ENCODE measurements at places on chromosomes 12 and 14. TPM values are rescaled to one million over a fixed set of nuclear protein-coding genes. Genes with fewer than 3 reads are reported as not detected.

GRCh38 chr12:95802482-95803270 is 12.1 kb upstream of the NTN4 start:
- DNase-seq: no peak

DNA sequence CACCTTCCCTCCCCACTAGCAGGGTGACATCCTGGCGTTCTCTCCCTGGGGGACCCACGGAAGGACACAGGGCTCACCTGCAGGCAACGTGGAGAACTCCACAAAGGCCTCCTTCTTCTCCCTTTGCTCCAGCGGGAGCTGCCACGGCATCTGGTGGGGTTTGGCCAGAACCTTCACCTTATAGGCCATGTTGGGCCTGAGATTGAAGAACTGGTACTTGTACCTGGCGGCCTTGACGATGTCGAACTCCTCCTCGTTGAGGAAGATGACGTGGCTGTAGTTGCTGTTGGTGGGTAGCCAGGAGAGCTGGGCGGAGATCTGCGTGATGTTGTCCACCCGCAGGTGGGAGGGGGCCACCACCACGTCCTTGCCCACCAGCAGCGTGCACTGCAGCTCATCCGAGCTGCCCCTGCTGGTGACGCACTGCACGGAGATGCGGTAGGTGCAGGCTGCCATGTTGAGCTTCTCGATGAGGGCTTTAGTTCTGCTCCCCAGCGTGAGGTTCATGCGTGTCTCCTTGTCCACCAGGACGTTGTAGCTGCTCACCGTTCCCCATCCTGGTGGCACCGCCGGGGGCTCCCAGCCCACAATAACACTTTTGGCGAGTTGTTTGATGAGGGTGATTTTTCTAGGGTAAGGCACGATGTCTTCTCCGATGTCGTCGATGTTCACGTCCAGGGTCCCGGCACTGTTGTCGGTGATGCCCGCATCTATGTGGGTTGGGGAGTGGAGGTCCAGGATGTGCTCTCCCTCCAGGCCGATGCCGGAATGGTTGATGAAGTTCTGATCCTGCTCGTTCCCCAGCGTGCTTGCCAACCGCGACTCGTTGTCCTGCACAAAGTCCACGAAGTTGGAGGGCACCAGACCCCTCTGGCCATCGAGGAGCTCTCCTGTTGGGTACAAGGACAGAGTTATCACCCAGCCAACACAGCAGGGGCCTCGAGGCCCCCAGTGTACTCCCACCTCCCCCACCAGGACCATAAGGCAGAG is 104.4 kb downstream of the PIWIL1 start:
- DNase-seq: peak; percentile 41

DNA sequence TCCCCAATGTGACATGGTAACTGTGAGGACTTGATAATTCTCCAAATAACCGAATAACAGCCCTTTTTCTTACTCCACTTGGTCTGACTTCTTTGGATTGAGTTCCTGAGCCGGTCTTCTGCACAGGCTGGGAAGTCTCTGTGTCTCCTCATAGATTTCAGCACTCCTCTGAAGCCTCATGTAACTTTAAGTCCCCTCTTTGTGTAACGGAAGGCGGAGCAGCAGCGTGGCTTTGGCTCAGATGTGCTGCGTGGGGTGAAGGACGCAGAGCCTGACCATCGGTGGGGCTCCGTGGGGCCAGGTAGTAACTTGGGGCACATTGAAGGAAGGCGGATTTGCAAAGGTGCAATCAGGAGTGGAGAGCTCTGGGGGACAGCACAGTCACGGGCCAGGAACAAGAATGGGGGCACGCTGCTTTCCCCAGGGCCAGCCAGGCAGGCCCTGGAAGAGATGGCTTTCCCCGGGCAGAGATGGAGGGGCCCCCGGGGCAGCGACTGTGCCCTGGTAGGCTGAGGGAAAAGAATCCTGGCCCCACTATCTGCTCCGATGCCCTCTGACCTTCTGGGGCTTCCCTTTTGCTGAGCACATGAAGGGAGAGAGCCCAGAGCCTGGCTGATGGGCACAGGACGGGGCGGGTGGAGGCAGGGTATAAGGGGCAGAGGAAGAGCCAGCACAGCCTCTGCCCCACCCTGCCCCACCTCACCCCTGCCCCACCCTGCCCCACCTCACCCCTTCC is 56.9 kb downstream of the ADGRD1 start:
- DNase-seq: no peak

RNF212B gene
- not detected for total RNA-seq

NFE2 gene
- total RNA-seq: 3.3 TPM

- no peak for DNase-seq
Measured at GRCh38 chr14:23829736-23830471, 123.7 kb upstream of the DHRS4 start.

DNA sequence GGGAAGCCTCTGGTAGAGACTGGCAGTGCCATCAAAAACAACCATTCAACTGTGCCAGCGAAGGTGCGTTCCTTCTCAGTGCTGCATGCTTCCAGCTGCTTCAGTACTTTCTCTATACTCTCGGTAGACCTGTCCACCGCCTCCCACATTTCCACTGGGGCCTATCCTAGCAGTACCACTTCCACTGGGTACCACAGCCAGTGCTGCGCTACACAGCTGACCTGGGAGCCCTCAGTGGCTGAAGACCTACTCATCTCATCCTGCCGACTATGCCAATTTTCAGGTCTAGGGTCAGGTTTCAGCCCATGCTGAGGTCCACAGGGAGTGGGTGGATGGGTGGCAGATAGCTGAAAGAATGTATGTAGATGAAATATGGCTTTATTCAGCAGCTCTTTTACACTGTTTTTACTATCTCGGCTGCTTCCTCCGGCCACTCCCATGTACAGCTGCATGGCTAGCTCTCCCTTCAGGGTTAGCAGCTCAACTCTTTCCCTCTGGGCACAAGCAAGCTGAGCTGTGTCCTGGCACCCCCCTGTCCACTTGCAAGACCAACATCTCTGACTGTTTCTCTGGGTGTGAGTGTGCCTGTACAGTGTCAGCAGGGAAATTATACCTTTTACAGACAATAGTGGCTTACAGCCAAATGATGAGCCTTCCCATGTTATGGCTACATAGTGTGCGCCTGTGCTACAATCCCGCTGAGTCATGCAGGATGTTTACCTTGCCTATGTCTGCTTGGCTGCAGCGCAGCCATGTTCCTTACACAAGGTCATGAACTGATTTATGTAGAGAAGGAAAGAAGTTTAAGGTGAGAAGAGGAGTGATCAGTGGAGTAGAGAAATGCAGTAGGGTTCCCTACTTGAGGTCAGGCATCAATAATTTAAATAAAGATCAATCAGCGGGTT is 125.7 kb upstream of the DDHD1 start:
- no peak for DNase-seq

DNA sequence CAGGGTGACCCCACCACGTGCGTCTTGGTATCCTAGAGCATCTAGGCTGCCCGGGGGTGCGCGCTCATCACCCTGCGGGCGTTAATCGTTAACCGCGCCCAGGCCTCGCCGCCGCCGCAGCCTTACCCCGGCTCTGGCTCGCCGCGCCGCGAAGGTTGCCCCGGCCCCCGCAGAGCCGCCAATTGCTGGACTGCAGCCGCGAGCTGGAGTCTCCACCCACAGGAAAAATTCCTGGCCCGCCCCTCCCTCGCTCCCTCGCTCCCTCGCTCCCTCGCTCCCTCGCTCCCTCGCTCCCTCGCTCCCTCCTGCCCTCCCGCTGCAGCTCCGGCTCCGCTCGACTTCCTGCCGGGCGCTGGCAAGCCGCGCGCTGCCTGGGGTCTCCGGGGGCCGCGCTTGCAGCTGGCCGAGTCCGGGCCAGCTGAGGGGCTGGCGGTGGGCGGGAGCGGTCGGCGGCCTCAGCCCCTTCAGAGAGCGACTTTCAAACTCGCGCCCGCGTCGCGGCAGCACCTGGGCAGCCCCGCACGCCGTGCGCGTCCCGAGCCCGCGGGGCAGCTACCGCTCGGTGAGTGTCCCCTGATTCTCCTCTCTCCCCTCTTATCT is at the start of gene PLEKHG3:
TSS of gene PLEKHG3 (plus strand) at position 282 of the 600 bp plus-strand sequence. CDS start 23,208 bp downstream, outside the sequence.
- peak; percentile 95 for DNase-seq

DNA sequence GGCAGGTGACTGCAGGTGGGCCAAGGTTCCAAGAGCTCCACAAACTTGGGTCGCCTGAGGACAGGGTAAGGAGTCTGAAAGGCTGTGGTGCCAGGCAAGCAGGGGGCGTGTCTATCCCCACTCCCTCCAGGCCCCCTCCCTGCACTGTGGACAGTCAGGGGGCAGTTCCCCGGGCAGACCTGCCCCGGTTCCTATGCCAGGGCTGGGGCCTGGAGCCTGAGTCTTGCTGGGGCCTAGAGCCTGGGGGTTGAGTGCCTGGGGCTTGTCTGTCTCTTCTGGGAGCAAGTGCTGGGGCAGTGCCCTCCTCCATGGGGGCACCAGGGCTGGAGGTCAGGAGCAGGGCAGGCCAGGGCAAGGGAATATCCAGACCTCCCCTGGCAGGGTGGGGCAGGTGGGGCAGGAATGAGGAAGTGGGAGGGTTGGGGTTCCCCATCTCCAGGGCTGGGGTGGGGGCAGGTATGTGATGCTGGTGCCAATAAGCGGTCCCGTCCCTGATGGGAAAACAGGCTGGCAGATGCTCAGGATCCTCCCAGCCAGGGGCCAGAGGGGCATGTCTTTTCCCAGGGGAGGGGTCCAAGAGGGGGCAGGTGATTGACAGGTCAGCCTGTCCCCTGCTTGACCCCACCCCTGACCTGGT is 11.9 kb upstream of the TNFAIP2 start:
- DNase-seq: no peak

IGFBP6 gene
- total RNA-seq: 820 TPM

- no peak for DNase-seq
Measured at GRCh38 chr14:61953602-61954001, 191.4 kb downstream of the SNAPC1 start.

GRCh38 chr12:45309836-45310626 is 94.1 kb downstream of the ANO6 start:
- no peak for DNase-seq

- no peak for DNase-seq
Measured at GRCh38 chr14:55571125-55571889, 8.7 kb upstream of the KTN1 start.

GRCh38 chr14:21251215-21251614 is 18.0 kb downstream of the HNRNPC start:
- DNase-seq: no peak

LBHD2 gene
- not detected for total RNA-seq

DNA sequence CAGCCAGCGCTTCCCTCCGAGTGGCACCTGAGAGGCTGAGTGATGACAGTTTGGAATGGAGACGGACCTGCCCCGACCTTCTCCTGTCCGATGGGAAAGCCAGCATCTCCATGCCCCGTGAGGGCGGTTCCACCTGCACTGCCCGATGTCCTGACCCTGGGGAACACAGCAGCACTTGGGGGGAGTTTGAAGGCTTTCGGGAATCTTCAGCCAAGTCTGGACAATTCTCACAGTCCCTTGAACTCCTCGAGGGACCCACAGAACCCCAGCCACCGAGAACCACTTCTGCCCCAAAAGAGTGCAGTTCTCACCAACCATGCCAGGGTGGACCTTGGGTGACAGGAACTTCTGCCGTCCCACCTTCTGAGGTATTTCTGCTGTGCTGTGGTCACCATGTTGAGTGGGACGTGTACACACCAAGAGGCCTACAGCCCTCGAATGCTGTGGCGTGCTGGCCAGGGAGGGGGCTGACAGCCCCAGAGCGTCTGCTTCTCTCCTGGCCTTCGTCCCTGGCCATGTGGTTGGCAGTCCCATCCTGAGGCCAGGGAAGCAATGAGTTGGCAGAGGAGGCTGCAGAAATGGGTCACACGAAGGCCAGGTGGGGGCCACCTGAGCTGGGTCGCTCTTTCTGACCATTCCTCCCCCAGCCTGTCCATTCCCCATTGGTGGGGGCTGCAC is 1.0 kb downstream of the CLBA1 start:
- no peak for DNase-seq

DNA sequence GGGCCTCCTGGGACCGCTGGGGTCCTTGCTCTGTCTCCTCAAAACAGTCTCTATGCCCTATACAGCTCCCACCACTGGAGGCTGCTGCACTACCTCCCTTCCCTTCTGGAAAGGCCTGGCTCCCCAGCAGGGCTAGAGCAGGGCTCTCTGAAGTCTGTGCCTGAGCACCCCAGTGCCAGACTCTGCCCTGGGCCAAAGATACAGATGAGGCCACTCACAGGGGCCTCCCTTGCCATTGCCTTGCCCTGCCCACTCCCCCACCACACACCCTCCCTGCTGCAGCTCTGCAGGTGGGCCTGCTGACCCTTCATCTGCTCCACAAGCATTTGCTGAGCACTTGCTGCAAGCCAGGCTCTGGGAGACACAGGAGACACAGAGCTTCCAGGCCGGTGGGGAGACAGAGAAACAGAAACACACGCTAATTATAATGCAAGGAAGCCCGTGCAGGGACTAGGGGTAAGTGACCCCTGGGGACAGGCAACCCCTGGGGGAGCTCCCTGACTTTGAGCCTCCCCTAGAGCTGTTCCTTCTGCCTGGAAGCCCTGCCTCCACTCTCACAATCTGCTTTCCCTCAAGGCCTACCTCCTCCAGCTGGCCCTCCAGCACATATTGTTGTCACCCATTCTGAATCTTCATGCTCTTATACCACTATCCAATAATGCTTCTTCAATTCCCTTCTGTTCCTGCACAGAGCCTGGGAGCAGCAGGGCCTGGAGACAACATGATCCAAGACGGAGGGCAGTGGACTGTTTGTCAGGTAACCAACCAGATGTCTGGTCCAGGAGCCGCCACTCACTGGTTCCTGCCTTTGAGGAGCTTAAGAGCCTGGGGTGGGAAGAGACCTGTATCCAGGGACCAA is 32.6 kb upstream of the PNMA1 start:
- DNase-seq: peak; percentile 41

KRT77 gene
- total RNA-seq: not detected

- DNase-seq: no peak
Measured at GRCh38 chr12:70190262-70191010, 52.8 kb upstream of the CNOT2 start.

C12orf54 gene
- 0.65 TPM for total RNA-seq

SLC39A2 gene
- total RNA-seq: not detected

GRCh38 chr12:65660836-65661235 is 163.4 kb upstream of the HMGA2 start:
- no peak for DNase-seq

DNA sequence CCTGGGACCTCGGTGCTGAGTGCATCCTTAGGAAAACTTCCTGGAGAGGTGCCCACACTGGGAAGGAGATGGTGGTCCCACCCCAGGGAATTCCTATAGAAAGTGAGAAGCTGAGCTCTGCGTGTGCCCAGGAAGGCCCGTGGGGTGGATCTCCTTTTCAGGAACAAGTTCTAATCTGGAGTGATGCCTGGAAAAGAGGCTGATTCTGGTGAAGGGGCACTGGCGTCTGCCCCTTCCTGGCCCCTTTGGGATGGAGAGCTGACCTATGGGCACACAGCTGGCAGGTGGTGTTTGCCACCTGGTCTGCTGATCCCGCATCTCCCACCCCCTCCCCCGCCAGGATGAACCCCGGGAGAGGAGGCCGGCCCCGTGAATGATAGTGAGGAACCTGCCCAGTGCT is 142.0 kb upstream of the RTL1 start:
- DNase-seq: no peak

ZBTB39 gene
- 6.5 TPM for total RNA-seq

- no peak for DNase-seq
Measured at GRCh38 chr14:81430235-81430634, 30.1 kb upstream of the STON2 start.

DDX23 gene
- 77.2 TPM for total RNA-seq

- no peak for DNase-seq
Measured at GRCh38 chr12:57385586-57385985, 45.3 kb downstream of the R3HDM2 start.

- peak; percentile 81 for DNase-seq
Measured at GRCh38 chr14:100341301-100342031, 18.3 kb downstream of the SLC25A47 start.

GRCh38 chr12:125245581-125246557 is 180.6 kb downstream of the AACS start:
- DNase-seq: no peak

B4GALNT3 gene
- total RNA-seq: 17.4 TPM

Data from aorta (tissue), 5 donors.